Neural crest cell (in vitro differentiated cells): ENCODE measurements at places on chromosomes 7 and 10. TPM values are rescaled to one million over a fixed set of nuclear protein-coding genes. Genes with fewer than 3 reads are reported as not detected.

Gene GPER1
- total RNA-seq: 0.91 and 1.1 TPM in 2 replicates

Gene MRPS33
- total RNA-seq: 48.6 and 50.8 TPM in 2 replicates

Gene RGR
- 0.23 TPM in 1 of 2 replicates, not detected in the other for total RNA-seq

Gene GCK
- total RNA-seq: 0.42 and 0.52 TPM in 2 replicates

- DNase-seq: peak; percentile 40
Observed at GRCh38 chr10:70461397-70462348, 16.9 kb upstream of the PALD1 start.

Gene HTR5A
- not detected in 2 replicates for total RNA-seq

GRCh38 chr7:55534916-55535590, 37.2 kb downstream of the VOPP1 start:
- DNase-seq: no peak

- DNase-seq: no peak
Observed at GRCh38 chr10:59678884-59679301, 30.8 kb downstream of the SLC16A9 start.

Gene UCMA
- not detected in 2 replicates for total RNA-seq

GRCh38 chr7:94697035-94697974, 41.4 kb upstream of the SGCE start:
- no peak for DNase-seq

GRCh38 chr10:49143249-49143648, 9.4 kb upstream of the FAM170B start:
- no peak for DNase-seq

DNA sequence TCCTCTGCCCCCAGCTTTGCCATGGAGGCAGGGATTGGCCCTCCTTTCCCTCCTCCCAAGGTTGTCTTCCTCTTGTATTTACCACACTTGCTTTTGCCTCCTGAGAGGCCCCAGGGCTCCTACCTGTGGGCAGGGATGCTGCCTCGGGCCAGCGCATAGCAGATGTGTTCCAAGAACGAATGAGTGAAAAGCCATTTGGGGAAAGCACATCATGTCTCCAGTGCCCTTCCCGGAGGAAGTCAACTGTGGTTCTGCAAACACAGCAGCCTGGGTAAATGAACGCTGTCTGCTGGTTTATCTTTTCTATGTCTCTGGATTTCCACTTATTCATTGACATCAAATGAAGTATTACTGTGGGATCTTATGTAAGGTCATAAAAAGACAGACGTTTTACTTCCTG, 161.7 kb downstream of the FANK1 start:
- DNase-seq: no peak

GRCh38 chr7:70925411-70926115, 206.4 kb upstream of the GALNT17 start:
- no peak for DNase-seq

GRCh38 chr7:157625973-157626742, 289.4 kb downstream of the DNAJB6 start:
- no peak for DNase-seq

DNA sequence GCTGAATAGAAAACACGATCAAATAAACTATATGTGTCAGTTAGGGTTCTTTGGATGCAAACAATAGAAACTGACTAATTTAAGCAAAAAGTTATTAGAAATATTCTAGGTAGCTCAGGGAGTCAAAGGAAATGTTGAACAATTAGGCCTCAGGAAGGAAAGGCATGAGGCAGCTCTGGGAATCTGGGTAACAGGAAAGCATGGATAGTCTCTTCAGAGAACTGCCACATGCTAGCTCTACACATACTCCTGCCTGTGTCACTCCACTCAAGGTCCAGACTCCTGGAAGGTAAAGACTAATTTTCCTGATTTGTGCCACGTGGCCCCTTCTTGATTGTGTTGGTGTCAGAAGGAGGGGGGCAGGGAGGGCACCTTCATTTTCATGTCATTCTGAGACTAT, 23.8 kb upstream of the PTTG1IP2 start:
- no peak for DNase-seq

Gene IFIT1B
- not detected in 2 replicates for total RNA-seq

Gene TLX1
- 0.16 and 0.33 TPM in 2 replicates for total RNA-seq
